ENCODE measurements at places on chromosomes 2 and 18.

DNA sequence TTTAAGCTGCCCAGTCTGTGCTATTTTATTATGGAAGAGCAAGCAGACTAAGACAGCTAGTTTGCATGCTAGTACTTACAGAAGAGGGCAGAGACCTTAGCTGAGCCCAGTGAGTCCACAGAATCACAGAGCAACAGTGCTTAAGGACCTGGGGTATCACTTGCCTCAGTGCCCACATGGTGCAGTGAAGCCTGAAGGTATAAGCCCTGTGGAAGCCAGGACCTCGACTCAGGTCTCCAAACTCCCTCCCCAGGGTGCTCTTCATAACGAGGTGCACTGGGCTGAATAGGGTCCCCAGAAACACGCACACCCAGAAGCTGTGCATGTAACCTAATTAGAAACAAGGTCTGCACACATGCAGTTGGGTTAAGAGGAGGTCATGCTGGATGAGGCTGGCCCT is 718.1 kb downstream of the GALR1 start:
- DNase-seq = no peak

GRCh38 chr2:206305523-206306245 is 31.2 kb downstream of the ZDBF2 start:
- DNase-seq = no peak

DNA sequence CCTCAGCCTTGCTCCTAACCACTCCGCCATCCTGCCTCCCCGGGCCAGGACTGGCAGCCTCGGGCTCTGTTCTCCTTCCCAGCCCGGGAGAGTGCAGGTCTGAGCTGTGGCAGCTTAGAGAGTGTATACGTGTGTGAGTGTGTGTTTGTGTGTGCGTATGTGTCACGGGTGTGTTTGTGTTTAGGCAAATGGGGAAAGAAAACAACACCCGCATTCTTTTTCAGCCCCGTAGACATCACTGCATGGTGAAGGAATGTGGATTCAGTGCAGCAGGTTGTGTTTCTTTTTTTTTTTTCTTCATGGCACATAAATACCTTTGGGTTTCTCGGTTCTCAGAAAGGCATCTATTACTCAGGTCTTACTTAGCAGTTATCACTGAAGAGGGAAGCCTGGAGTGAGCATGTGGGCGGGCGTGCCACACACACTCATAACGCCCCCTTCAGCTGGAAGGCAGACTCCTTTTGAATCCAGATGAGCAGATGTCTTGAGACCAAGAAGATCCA is 44.2 kb downstream of the GLI2 start:
- DNase-seq = no peak

DNA sequence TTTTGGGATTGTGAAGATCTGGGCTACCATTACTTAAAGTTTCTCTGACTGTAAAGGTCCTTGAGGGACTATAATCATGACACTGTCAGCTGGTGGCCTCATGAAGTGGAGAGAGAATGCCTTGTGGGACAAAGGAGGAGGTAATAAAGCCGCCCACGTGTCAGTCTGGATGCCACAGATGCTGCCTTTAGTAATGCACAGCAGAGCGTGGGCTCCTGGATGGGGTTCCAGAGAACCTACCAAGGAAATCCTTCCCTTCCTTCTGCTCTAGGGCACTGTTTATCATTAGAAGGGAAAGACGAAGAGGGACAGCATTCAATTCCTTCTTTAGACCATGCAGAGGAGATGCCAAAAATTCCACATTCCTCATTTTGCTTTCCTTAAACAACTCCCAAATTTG is 63.5 kb downstream of the COL5A2 start:
- DNase-seq = no peak

GRCh38 chr18:59035591-59035990 is 104.1 kb upstream of the SEC11C start:
- DNase-seq = no peak

GRCh38 chr2:214293593-214293992 is 117.3 kb upstream of the VWC2L start:
- DNase-seq = no peak

- no peak for DNase-seq
Observed at GRCh38 chr2:210169516-210170195, 1.6 kb downstream of the KANSL1L start.

DNA sequence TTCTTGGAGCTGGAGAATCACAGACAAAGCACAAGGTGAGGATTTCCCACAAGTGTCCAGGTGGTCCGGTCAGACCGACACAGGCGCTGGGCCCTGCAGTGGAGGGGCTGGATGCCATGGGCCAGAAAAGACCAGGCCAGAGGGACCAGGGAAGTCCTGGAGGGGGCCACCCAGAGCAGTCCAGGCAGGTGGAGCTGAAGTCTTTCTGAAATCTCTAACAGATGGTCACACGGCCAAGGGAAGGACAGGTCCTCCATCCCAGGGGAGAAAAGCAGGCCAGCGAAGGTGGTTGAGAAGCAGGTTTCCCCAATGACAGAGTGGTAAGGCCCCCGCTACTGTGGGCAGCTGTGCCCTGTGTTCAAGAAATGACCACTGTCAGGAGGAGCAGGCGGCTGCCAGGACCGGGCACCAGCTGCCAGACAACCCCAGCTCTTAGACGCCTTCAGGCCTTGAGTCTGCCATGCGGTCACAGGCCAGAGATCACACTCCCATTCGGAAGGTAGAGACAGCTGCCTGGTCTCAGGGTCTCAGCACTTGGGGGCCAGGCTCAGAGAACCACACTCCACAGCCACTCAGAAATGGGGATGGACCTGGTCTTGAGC is 25.9 kb downstream of the HS1BP3 start:
- DNase-seq = no peak

Data from HCT116 (cell line).